ENCODE measurements at places on chromosomes 13 and 19.

DNA sequence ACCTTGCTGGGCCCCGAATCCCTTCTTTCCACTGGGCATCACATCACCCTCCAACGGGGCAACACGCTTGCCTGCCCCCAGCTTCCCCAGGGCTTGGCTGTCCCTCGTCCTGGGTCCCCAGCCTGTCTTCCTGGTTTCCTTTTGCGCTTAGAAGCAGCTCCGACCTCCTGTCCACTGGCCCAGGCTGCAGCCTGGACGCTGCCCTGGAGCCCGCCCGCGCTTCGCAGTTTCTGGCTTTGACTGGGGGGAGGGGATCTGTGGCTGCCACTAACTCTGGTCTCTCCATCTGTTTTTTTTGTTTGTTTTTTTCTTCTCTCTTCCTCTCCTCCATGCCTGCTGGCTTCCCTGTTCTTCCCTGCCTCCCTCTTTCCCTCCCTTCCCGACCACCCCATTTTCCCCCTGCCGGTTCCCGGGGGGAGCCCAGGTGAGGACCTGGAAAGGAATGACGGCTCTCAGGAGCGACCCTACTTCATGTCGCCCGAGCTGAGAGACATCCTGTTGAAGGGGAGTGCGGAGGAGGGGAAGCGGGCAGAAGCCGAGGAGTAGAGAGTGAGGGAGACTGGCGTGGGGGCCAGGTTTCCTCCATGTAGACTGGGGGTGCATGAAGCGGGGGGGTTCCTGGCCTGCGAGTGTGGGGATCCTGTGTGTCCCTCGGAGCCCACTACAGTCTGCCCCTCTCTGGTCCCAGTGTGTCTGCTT is 11.5 kb upstream of the ILF3 start:
- DNase-seq: no peak

DNA sequence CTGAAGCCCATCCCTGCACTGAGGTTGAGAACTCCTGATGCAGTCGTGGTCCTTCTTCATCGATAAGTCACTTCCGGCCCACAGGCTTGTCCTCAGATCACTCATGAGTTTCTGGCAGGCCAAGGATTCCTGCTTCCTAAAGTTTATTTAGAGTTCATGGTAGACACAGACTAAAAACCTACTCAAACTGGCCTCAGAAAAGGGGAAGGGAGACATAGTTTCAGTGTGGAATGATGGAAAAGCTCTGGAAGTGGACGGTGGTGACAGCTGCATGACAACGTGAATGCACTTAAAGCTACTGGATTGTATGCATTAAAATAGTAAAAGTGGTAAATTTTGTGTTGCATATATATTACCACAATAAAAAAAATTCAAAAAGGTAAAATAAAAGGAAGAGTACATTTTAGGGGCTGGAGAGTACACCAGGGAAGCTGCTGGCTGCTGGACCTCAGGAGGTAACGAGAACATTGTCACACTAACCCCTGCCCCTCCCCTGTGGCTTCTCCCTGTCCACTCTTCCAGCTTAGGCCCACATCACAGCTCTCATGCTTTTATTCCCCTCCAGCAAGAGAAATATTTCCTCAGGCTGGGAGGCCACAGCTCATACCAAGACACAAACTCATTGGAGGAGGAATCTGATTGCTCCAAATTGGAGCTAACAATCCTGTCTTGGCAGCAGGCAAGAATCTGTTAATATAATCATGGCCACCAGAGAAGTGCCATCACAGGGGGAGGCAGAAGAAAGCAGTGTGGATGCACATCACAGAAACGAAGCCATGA is 741.0 kb downstream of the UQCRFS1 start:
- DNase-seq: no peak

DNA sequence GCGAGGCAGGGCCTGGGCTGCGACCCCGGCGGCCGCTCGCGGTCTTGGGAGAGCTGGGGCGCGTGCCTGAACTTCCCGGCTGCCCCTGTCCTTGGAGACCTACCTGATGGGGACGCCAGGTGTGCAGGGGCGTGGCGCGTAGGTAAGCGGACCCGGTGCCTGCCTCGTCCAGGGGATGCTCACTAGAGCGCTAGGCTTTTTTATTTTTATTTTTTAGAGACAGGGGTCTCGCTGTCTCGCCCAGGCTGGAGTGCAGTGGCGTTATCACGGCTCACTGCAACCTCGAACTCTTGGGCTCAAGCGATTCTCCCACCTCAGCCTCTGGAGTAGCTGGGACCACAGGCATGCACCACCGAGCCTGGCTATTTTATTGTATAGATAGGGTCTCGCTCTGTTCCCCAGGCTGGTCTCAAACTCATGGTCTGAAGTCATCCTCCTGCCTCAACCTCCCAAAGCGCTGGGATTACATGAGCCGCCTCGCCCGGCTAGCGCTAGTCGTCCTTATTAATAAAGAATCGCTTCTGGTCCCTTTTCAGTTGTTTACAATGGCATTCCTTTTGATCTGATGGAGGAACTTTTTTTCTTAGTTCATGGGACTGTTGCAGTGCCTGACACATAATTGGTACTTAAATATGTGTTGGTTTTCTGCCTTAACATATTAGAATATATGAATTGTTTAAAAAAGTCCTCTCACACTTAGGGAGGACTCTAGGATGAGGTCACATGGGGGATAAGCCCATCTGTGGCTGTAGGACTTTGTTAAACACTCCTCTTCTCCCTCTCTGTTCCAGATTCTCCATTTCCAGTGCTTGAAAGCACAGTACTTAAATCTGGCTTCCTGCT is 812 bp downstream of the DPY19L3 start:
- no peak for DNase-seq

DNA sequence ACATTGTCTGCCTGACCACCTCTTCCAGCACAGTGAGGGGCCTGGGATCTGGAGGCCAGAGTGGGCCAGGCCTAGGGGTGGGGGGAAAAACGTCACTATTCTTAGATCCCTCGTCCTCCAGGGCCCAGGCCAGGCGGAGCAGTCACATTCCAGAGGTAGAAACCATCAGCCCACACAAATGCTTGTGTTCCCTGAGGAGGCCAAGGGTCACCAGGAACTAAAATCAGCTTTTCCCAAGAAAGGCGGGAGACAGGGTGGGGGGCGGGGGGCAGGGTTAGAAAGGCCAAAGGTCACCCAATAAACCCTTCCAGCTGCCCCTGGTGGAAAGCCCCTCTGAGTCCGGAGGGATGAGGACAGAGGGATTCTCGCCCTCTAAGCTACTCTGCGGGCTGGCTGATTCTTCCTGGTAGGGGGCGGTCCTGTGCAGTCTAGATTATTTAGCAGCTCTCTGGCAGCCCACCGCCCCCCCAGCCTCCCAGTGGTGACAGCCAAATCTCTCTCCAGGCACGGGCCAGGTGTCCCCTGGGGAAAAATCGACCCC is 23.5 kb upstream of the CCL25 start:
- DNase-seq: no peak

DNA sequence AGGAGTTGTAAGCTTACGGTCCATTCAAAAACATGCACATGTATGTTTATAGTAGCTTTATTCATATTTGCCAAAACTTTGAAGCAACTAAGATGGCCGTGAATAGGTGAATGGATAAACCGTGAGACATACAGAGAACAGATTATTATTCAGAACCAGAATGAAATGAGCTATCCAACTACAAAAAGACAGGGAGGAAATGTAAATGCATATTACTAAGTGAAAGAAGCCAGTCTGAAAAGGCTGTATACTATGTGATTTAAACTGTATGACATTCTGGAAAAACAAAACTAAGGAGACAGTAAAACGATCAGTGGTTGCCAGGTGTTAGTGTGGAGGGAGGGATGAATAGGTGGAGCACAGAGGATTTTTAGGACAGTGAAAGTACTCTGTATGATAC is 19.9 kb downstream of the NDFIP2 start:
- DNase-seq: no peak

DNA sequence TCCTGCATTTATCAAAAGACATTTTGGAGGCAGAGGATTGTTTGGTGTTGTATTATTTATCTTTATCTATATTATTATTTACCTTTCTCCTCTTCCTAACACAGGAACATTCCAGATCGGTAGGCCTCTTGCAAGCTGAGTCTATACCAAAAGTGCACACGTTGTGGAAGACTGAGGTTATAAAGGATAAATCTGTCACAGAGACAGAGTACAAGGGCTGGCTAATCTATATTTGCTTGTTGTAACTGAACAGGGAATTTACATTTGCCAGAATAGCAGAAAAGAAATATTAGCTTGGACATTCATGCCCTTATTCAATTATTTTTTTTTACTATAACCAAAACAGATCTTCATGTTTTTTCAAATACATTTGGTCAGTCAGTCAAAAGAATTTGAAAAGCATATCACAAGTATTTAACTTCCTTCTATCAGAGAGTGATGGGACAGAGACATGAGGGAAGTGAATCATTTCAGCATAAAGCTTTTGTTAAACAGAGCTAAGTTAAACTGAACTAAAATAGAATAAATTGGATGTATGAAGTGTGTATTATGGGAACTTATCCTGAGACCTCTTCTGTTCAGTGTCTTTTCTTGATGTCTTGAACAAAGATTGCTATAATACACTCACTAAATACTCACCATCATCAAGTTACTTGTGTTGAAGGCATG is 352.5 kb downstream of the DNAJC15 start:
- no peak for DNase-seq
